Foreskin melanocyte (primary cell): ENCODE measurements at places on chromosomes 3 and 15.

- no peak for DNase-seq
Observed at GRCh38 chr15:49288391-49288790, 118.3 kb downstream of the GALK2 start.

DNA sequence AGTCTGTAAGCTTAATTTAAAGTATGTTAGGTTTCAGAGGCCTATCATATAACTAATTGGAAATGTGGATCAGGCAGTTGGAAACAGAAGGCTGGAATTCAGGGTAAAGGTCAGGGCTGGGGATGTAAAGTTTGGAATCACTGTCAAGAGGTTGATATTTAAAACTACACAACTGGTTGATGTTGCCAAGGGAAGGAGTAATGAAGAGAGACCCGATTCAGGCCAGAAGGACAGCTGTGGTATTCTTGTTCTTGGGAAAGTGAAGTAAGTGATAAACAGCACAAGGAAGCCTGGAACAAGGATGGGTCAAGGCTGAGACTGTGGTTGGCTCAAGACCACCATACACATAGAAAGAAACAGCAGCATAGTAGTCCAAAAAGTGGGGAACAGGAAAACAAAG lies 654.2 kb downstream of the NTRK3 start:
- no peak for DNase-seq

- DNase-seq, result no peak
Observed at GRCh38 chr3:35617370-35617769, 22.0 kb upstream of the ARPP21 start.

DNA sequence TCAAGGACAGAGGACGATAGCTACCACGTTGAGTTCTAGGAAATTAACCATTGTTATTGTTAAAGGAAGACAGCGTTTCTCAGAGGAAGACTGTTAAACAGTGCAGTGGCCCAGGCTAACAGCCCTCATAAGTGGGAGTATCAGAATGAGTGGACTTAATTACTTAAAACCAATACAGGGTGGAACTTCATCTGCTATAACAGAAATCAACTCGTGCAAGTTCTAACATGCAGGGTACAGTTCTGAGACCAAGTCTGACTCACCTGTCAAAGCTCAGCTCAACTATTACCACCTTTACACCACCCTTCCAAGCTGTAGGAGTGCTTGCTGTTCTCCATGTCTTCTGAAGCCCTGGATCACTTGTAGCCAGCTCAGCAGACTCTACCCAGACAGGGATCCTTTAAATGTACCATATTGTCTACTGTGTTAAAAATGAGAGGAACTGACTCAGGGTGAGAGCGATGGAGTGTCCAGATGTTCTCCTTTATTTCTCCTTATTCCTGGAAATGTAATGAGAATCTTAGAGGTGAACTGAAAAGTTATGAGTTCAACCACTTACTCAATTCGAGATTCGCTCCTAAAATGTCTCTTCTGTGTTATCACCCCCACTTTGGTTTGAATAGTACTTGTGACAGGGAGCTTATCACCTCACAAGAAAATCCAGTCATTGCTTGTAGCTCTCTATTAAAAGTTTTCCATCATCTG lies 26.5 kb downstream of the CD86 start:
- DNase-seq, result no peak

GRCh38 chr3:19688767-19689166 lies 245.2 kb downstream of the EFHB start:
- no peak for DNase-seq

DNA sequence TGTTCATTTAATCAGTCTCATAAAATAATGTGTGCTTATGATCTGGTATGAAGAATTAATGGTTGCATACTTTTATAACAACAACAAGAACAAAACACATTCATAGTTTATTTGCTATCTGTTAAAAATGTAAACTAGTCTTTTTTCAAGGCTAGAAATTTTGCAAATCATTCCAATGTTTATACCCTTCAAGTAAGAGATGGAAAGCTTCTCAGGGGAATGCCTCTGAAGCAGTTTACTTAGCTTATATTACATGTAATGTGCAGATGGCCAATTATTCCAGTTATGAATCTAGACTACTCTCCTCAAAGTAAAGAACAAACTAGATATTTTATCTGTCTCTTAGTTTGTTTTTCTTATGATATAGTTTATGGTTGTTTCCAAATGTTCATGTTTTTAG lies 575.4 kb downstream of the NAALADL2 start:
- no peak for DNase-seq

DNA sequence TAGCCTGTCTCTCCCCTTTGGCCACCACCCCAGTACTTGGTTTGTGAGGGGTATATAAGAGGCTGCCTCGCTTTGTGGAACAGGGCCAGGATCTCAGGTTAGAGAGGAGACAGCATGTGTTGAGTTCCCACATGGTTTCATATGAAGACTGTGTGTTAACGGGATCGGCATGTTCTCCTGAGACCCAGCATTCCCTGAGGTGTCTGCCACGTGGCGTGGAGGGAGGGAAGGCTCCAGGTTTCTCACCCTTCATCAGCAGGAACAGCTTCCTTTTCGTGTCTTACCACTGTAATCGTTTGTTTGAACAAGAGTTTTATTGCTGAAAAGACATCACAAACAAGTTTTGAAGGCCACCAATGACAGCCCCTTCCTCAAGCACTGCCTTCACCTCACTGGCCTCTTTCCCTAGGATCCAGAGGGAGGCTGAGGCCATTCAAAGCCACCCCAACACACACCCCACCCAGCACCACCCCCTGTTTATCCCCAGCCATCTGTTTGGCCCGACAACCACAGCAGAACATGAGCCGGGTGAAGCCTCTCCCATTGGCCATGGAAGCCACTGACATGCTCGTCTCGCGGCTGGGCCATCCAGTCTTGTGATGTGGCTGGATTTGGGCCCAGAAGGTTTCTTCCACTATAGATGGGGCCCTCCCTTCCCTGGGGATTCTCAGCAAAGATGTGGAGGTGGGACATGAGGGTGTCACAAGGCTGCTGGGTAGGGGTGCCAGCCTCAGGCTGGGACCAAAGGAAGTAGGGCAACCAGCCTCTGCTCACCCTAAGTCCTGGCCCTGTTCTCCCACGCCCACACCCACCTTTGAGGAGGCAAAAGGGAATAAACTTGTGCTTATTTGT lies 10.0 kb downstream of the BHLHE40 start:
- DNase-seq, result no peak
